Mesothelial cell of epicardium (in vitro differentiated cells): ENCODE measurements at places on chromosomes 12 and 14. TPM values are rescaled to one million over a fixed set of nuclear protein-coding genes. Genes with fewer than 3 reads are reported as not detected.

GRCh38 chr14:51370758-51371386 lies 130.8 kb downstream of the TMX1 start:
- no peak overlapping the region for H3K27ac ChIP-seq
- H3K4me1 ChIP-seq, result peaks cover 10% of the 10 kb centered on the region
- no peaks in the 10 kb centered on the region for H3K36me3 ChIP-seq

DNA sequence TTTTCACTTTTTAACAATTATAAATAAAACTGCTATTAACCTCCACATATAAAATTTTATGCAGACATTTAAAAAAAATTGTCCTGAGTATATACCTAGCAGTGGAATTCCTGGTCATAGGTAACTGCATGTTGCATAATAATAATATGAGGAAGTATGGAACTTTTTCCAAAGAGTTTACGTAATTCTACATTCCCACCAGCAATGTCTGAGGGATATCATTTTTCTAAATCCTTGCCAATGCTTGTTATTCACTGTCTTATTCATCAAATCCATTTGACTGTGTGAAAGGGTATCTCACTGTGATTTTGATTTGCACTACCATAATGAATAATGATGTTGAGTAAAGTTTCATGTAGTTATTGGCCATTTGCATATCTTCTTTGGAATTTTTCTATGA lies 393.8 kb downstream of the LRFN5 start:
- H3K4me3 ChIP-seq, result no peak overlapping the region
- no peaks in the 10 kb centered on the region for H3K36me3 ChIP-seq
- DNase-seq, result no peak

The NPC2 gene
- 178 to 194 TPM (median 178 TPM) in 3 replicates for total RNA-seq

The ENTPD5 gene
- 16.2 to 17.8 TPM (median 16.9 TPM) in 3 replicates for total RNA-seq

DNA sequence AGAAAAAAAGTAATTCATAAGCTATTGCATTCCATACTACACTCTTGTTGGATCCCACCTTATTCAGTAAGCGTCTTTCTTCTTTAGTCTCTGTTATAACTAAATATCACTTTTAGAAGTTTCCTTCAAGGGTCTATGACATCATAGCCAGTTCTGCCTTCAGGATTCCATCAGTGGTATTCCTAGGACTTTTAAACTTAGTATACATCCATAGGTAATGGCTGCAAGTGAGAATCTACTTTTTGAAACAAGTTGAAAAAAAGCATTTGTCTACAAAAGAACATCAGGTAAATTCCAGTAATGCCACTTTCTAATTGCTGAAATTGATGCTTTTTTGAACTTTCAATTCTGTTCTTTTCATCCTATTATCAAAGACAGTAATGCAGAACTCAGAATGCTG lies at the start of gene FSCB:
Gene FSCB (minus strand): TSS at position 101 of the 400 bp plus-strand sequence. CDS start 296 bp downstream, outside the sequence.
- no peaks in the 10 kb centered on the region for H3K36me3 ChIP-seq
- H3K27ac ChIP-seq, result no peak within 1 kb of the TSS
- no peak for DNase-seq
- H3K4me1 ChIP-seq, result no peaks in the 10 kb centered on the region

The OR4E2 gene
- not detected in 3 replicates for total RNA-seq

GRCh38 chr12:4216187-4216927 lies 57.2 kb upstream of the CCND2 start:
- no peak for DNase-seq
- no peaks in the 10 kb centered on the region for H3K4me1 ChIP-seq
- H3K27ac ChIP-seq, result no peak overlapping the region

DNA sequence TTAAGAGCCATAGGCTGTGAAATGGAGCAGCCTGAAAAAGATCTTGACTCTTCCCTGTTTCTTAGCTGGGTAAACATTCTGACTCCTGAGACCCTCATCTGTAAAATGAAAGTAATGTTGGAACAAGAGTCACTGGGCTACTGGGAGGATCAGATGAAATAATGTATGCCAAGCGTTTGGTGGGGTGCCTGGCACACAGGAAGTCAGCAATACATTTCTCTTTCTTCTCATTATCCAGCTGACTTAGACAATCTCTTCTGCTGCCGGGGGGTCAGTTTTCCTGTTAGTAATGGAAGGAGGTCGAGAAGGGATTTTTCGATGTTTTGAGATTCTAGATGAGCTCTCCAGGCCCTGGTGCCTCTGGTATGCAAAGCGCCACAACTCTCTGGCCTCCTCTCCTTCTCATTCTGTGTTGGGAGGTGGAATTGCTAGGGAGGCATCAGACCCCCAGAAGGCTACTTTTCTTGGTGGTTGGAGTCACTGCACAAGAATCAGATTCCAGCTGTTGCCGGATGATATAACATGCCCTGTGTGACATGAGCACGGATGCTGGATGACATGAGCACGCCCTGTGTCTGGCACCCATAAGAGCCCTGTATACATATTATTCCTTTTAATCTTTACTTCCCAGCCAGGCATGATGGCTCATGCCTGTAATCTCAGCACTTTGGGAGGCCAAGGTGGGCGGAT lies 4.3 kb downstream of the OASL start:
- H3K27ac ChIP-seq, result no peak overlapping the region
- no peak overlapping the region for H3K4me3 ChIP-seq
- H3K27me3 ChIP-seq, result peaks cover 22% of the 10 kb centered on the region
- no peaks in the 10 kb centered on the region for H3K36me3 ChIP-seq

- no peaks in the 10 kb centered on the region for H3K27me3 ChIP-seq
- no peak for DNase-seq
- no peak overlapping the region for H3K4me3 ChIP-seq
Observed at GRCh38 chr12:104524034-104524832, 67.5 kb downstream of the CHST11 start.

The SERPINA3 gene
- 0.11 to 0.29 TPM in 2 of 3 replicates, not detected in the other for total RNA-seq

DNA sequence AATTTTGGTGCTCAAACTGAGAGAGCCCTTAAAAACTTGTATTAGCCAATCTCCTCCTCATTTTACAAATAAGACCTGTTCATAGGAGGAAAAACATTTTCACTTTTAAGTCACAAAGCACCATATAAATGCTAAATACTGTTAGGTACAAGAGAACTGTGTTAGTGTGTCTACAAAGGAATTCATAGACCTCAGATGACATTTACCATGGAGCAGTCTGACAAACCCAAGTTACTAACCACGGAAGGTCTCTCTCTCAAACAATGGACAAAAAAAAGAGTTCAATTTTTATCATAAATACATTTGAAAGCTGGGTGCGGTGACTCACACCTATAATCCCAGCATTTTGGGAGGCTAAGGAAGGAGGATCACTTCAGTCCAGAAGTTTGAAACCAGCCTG lies 10.0 kb downstream of the SBNO1 start:
- H3K36me3 ChIP-seq, result peaks cover 13% of the 10 kb centered on the region
- no peak for DNase-seq
- H3K4me1 ChIP-seq, result peaks cover 10% of the 10 kb centered on the region
- H3K4me3 ChIP-seq, result no peak overlapping the region
- no peaks in the 10 kb centered on the region for H3K27me3 ChIP-seq

The RNASE9 gene
- not detected in 3 replicates for total RNA-seq

GRCh38 chr14:92513204-92513965 lies at the start of gene RIN3:
TSS of gene RIN3 (plus strand) at chr14:92513781. CDS start at chr14:92513933, 152 bp downstream.
- H3K4me1 ChIP-seq, result peaks cover 9% of the 10 kb centered on the region
- peak; percentile 62 for DNase-seq
- H3K27ac ChIP-seq, result no peak within 1 kb of the TSS
- H3K36me3 ChIP-seq, result no peaks in the 10 kb centered on the region
- no peaks in the 10 kb centered on the region for H3K27me3 ChIP-seq
- peak within 1 kb of the TSS; percentile 78 for H3K4me3 ChIP-seq

DNA sequence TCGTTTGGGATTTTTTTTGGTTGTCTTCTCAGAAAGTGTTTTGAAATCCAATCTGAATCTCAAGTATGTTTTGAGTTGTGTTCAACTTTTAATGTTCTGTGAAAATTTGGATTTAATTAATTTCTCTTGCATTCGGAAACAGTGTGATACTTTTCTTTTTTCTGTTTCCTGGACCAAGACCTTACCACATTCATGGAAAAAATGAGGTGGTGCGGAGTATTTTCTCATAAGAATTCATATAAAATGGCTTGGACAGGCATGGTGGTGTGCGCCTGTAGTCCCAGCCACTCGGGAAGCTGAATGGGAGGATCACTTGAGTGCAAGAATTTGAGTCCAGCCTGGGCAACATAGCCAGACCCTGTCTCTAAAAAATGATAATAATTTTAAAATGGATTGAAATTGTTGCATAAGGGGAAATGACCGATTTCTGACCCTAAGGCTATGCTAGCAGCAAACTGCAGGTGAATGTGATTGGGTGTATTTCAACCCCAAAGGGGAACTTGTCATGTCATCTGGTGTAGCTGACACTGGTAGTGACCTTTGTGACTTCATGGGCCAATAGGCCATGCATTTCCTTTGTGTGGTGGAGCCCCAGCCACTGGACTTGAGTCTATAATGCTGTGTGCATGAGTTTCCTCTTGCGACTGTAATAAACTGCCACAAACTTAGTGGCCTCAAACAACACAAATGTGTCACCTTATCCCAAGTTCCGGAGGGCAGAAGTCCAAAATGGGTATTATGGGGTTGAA lies 123.5 kb upstream of the RFLNA start:
- H3K4me1 ChIP-seq, result peaks cover 20% of the 10 kb centered on the region
- H3K4me3 ChIP-seq, result no peak overlapping the region
- peak overlapping the region; percentile 59 for H3K27ac ChIP-seq
- H3K27me3 ChIP-seq, result no peaks in the 10 kb centered on the region
- DNase-seq, result no peak

DNA sequence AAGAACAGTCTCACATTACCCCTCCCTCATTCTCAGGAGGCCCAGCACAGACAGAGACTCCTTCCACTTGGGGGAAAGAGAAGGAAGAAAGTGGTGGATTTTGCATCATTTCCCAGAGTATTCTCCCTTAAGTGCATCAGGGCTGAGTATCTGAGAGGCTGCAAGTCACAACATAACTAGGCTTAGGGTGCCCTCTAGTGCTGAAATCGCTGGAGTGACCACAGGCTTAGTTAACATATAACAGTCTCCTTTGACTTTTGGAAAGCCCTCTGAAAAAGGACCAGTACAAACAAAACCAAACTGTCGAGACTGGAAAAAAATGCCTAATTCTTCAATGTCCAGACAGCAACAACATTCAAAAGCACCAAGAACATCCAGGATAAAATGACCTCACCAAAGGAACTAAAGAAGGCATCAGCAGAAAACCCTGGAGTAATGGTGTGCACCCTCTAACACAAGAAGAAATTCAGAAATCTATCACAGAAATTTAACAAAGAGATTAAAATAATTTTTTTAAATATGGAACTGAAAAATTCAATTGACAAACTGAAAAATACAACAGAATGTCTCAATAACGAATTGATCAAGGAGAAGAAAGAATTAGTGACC lies 412.3 kb downstream of the RPS29 start:
- H3K4me1 ChIP-seq, result no peaks in the 10 kb centered on the region
- no peak for DNase-seq
- H3K4me3 ChIP-seq, result no peak overlapping the region
- H3K27ac ChIP-seq, result no peak overlapping the region
- H3K27me3 ChIP-seq, result no peaks in the 10 kb centered on the region

- no peak for DNase-seq
- H3K27ac ChIP-seq, result no peak overlapping the region
- H3K4me1 ChIP-seq, result no peaks in the 10 kb centered on the region
- H3K36me3 ChIP-seq, result no peaks in the 10 kb centered on the region
- no peak overlapping the region for H3K4me3 ChIP-seq
- peaks cover 51% of the 10 kb centered on the region for H3K27me3 ChIP-seq
Observed at GRCh38 chr12:107418981-107419380, 266.6 kb upstream of the PWP1 start.

DNA sequence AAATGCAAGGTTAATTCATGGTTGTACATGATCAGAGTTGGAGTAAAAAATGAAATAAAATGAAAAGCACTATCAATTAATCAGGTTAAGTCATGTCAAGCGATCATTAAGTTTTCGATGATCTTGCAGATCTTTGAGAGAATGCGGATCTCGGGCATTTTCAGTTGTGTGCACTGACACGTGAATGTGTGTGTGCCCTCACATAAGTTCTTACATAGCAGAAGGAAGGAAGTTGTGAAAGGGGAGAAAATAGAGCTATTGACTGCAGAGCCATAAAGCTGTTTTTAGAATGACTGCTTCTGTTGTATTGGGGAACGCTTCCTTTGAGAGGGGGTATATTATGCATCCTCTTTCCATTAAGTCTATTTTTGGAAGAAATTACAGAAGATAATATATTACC lies 101.3 kb downstream of the HMGA2 start:
- H3K27me3 ChIP-seq, result no peaks in the 10 kb centered on the region
- no peak overlapping the region for H3K4me3 ChIP-seq
- DNase-seq, result no peak
- H3K4me1 ChIP-seq, result peaks cover 50% of the 10 kb centered on the region
- peak overlapping the region; percentile 76 for H3K27ac ChIP-seq

GRCh38 chr12:57236201-57236924 lies 6.9 kb downstream of the SHMT2 start:
- DNase-seq, result no peak
- peaks cover 26% of the 10 kb centered on the region for H3K36me3 ChIP-seq
- peaks cover 31% of the 10 kb centered on the region for H3K4me1 ChIP-seq
- H3K27me3 ChIP-seq, result peaks cover 70% of the 10 kb centered on the region
- H3K27ac ChIP-seq, result no peak overlapping the region

GRCh38 chr12:40745386-40745785 lies 53.1 kb downstream of the CNTN1 start:
- H3K27ac ChIP-seq, result no peak overlapping the region
- H3K27me3 ChIP-seq, result peaks cover 7% of the 10 kb centered on the region
- H3K36me3 ChIP-seq, result no peaks in the 10 kb centered on the region
- no peaks in the 10 kb centered on the region for H3K4me1 ChIP-seq
- no peak overlapping the region for H3K4me3 ChIP-seq

The TIGAR gene
- total RNA-seq, result 16.7 to 22.1 TPM (median 21.0 TPM) in 3 replicates

DNA sequence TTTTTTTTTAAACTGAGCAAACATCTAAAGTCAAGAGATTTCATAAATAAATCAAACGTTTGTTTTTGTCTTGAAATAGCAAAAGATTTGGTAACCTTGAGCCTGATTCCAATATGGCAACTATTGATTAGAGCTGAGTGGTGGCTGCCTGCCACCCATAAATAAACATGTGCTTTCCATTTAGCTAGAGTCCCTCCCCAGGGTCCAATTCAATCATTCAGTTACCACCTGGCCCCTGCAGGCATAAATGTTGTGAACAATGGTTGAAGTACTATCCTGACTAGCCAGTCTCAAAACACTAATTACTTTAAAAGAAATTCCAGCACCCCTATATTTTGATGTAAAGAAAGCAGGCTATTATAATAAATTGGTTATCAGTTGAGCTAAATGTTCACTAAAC lies 129.7 kb upstream of the GRIP1 start:
- peaks cover 31% of the 10 kb centered on the region for H3K4me1 ChIP-seq
- DNase-seq, result no peak
- no peak overlapping the region for H3K4me3 ChIP-seq
- H3K27me3 ChIP-seq, result peaks cover 8% of the 10 kb centered on the region

GRCh38 chr12:55742719-55743405 lies at the start of gene GDF11:
TSS of gene GDF11 (plus strand) at chr12:55743122. CDS start at chr12:55743317, 195 bp downstream.
- H3K27ac ChIP-seq, result peak within 1 kb of the TSS; percentile 94
- H3K27me3 ChIP-seq, result no peaks in the 10 kb centered on the region
- H3K4me3 ChIP-seq, result peak within 1 kb of the TSS; percentile 90
- no peaks in the 10 kb centered on the region for H3K36me3 ChIP-seq
